ENCODE measurements at places on chromosomes 1 and 21. TPM values are rescaled to one million over a fixed set of nuclear protein-coding genes. Genes with fewer than 3 reads are reported as not detected.

HSD11B1 gene
- total RNA-seq, result 3.0 TPM

FABP3 gene
- 4,001 TPM for total RNA-seq

IL10 gene
- 0.44 TPM for total RNA-seq

- no peak for DNase-seq
Measured at GRCh38 chr21:35291034-35291433, 241.9 kb upstream of the RUNX1 start.

MFN2 gene
- total RNA-seq, result 542 TPM

GBP1 gene
- total RNA-seq, result 3.8 TPM

RCAN1 gene
- 24.9 TPM for total RNA-seq

DNA sequence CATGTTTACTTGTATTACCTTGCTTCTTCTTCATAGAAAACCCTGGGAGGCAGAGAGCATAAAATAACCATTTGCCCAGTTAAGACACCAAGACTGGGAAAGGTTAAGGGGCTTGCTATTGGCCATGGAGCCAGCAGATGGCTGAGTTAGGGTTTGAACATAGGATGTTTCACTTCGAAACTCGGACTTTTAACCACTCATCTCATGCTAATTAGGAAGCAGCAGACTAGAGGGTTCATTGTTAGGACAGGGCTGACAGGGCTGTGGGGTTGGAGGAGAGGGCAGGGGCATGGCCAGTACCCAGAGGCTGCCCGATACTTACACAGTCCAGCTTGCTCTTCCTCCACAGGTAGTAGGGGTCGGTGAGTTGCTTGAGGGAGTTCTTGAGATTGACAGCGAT, 17.0 kb downstream of the SLC26A9 start:
- DNase-seq, result no peak

DNA sequence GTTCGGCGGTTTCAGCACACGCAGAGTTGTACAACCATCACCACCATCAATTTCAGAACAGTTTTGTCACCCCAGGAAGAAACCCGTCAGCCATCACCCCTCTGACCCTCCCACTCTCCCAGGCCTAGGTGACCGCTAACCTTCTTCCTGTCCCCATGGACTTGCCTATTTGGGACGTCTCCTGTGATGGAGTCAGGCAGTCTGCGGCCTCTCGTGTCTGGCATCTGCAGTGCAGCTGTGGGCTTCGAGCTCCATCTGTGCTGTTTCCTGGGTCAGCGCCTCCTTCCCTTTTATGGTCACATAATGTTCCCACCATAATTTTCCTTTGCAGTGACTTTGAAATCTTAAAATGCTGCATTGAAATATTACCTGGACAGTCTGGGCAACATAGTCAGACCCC, 24.4 kb downstream of the SLC45A1 start:
- peak; percentile 61 for DNase-seq

DENND2C gene
- 13.3 TPM for total RNA-seq

DNA sequence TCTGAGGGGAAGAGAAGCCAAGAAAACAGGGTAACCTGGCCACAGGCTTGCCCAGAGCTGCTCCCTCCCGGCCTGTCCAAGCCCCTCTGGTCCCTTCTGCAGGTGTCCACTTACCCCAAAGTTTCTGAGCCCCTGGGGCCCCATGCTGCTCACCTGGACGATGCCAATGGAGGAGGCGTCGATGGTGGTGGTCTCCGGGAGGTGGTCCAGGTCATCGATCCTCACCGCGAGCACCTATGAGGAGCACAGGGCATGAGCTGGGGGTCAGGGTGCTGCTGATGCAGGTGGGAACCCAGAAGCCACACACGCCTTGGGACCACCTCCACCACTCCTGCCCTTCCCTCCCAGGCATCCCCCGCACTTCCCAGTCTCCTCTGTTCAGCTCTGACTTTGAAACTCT, 37.5 kb upstream of the RIPK4 start:
- no peak for DNase-seq

GRCh38 chr1:201405484-201405831, 6.3 kb upstream of the LAD1 start:
- DNase-seq, result no peak

DR1 gene
- 41.3 TPM for total RNA-seq

SH3BGR gene
- 399 TPM for total RNA-seq
